ENCODE measurements at places on chromosomes 6 and 20.

GRCh38 chr6:117870486-117871242 is 36.4 kb upstream of the SLC35F1 start:
- no peak for DNase-seq

DNA sequence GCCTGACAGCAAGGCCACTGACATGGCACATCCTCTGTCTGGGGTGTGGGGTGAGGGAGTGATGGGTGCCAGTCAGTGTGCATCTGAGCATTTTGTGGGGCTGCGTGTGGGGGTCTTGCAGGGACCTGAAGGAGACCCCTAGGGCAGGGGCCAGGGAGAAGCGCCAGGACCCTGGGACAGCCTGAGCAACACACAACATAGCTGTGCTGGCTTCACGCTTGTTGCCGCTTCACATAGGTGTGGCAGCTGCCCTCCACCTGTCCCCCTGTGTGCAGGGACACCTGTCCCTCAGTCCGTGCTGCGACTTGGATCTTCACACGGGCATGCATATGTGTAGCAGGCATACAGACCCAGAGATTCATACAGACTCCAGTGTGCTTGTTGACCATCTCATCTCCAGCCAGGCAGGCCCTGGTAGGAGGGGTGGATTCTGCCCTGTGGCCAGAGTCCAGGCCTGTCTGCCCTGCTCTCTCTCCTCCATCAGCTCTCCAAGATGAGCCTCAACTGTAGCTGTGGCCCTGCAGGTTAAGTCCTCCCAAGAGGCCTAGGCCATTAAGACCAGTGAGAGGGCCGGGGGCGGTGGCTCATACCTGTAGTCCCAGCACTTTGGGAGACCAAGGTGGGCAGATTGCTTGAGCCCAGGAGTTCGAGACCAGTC is 3.2 kb upstream of the NPBWR2 start:
- no peak for DNase-seq

GRCh38 chr6:30845183-30845582 is 39.1 kb upstream of the DDR1 start:
- no peak for DNase-seq

- no peak for DNase-seq
Observed at GRCh38 chr20:31916708-31917107, 35.1 kb downstream of the PDRG1 start.

- no peak for DNase-seq
Observed at GRCh38 chr6:51511081-51511480, 576.3 kb downstream of the PKHD1 start.

GRCh38 chr6:129186988-129187387 is 304.1 kb downstream of the LAMA2 start:
- peak; percentile 71 for DNase-seq

- DNase-seq = no peak
Observed at GRCh38 chr6:16404456-16404855, 166.1 kb downstream of the GMPR start.

GRCh38 chr6:147106759-147107401 is 97.3 kb upstream of the STXBP5 start:
- no peak for DNase-seq

DNA sequence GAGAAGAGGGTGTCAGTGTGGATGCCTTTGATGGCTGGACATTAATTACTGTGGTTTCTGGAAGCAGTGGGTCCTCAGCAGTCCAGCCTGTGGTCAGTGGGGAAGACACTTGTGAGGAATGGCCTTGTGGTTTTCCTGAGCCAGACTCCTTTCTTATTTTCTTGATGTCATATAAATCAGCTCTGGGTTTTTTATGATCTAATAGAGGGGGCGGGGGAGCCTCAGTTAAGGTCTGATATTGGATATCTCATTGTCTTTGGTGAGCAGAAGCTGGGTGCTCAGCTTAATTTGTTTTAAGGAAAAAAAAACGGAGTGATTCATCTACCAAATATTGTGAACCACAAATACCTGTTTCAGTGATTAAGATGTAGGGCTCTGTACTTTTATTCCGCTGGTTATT is 62.1 kb downstream of the OTOR start:
- DNase-seq = no peak

- no peak for DNase-seq
Observed at GRCh38 chr20:19858466-19859371, 100.7 kb downstream of the RIN2 start.

DNA sequence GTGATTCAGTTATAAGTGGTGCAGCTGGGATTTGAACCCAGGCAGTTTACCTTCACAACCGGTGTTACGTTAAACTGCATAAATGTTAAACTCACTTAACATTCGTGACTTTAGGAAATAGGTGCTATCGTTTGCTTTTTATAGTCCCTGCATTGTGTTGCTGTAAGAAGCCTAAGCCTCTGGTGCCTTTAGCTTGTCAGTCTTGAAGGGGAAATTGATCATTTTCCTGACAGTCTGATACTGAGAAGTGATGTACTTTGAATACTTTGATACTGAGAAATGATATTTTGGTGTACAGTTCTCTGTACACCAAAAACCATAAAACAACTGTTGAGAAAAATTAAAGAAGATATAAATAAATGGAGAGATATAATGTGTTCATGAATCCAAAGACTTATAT is 52.5 kb upstream of the NEDD9 start:
- no peak for DNase-seq

DNA sequence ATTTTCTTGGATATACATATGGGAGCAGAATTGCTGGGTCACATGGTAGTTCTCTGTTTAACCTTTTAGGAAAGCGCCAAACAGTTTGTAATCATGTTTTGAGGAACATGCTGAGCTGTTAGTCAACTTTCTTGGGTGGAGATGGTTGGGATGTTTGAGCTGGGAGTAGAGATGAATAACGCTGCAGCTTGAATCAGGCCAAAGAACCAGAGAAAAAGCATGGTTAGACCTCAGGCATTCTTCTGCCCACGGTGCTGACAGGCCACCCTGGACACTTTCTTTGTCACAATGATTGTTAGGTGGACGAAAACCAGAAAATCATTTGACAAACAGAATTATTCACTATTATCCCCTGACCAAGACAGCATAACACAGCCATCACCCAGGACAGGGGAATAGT is 66.8 kb downstream of the PRDM1 start:
- no peak for DNase-seq

- no peak for DNase-seq
Observed at GRCh38 chr20:49983848-49984408, 1.1 kb downstream of the SNAI1 start.

All from GM04504 (cell line).